Activated CD4-positive, CD25-positive, alpha-beta regulatory T cell treated with anti-CD3 and anti-CD28 coated beads, Interleukin-2, amount 50 U/mL, for 16 hours (primary cell): ENCODE measurements at places on chromosomes 3 and 15.

- DNase-seq = no peak
Measured at GRCh38 chr3:107633327-107634098, 110.8 kb downstream of the BBX start.

DNA sequence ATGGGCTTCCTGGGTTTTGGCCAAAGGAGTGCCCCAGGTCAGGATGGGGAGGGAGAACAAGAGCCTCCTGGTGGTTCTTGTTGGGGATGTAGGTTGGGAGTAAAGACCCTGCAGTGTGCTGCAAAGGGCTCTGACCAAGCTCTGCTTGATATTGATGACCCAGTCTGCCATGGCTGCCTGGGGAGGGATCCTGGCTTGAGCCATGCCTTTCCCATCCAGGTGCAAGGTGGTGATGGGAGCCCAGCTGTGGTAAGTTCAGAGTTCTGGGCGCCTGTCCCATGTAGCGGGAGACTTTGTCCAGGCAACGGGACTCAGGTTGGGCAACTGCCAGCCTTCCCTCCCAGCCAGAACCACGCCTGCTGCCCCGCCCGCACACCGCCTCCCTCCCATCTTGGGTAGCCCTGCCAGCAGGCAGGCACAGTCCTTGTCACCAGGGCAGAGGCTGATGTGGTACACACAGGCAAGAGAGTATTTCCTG is 2.6 kb downstream of the GNAI2 start:
- DNase-seq = no peak

DNA sequence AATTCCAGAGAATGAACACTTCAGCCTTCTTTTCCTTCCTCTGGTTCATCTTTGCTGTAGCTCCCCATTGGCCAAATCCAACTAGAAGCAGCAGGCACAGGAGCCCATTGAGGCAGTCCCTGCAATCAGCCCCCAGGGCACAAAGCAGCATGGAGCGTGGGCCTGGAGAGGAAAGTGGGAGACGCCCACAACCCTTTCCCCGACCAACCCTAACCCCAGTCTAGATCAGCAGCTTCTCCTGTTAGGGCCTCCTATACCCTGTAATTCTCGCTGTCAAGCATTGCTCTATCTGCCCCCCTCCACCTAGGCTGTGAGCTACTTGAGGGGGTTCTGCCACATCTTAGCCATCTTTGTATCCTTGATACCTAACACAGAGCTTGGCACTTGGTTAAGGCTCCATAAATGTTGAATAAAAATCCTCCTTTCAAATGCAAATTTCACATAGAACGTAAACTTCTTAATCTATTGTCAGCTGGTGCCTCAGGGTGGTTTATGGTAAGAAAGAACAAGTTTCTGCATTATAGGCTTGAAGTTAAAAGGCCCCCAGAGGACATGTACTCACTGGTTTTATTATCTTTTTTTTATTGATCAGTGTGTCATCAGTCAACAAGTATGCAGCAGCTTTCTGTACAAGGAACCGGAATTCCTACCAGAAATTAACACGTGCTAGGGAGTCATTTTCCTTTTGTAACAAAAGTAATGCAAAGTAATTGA is 97.9 kb upstream of the PFN2 start:
- no peak for DNase-seq

DNA sequence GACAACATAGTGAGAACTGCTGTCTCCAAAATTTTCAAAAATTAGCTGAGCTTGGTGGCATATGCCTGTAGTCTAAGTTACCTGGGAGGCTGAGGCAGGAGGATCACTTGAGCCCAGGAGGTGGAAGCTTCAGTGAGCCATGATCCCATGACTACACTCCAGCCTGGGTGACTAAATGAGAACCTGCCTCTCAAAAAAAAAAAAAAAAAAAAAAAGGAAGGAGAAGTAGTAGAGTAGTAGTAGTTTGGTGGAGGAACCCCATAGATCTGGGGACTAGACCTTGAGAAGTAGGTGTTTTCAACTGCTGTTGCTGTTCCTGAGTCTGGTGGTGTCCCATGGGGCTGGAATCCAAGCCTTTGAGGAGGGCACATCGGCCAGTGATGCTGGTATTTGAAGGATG is 38.4 kb upstream of the UBE2E2 start:
- no peak for DNase-seq

GRCh38 chr15:90214553-90215196 is 13.5 kb downstream of the SEMA4B start:
- no peak for DNase-seq

DNA sequence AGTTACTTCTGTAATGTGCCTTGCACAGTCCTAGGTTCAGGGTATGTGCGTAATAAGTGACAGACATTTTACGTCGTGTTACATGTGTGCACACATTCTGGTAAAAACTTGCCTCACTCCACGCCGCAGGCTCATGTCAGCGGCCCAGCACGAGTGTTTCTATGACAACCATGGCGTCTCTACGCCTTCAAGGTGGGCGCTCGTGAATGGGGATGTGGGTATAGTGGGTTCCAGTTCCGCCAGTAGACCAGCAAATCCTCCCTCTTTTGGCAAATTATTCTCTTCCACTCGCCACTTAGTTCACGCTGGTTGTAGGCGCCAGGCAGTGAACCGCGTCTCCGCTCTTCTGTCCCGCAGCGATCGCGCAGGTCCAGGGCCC is 40.3 kb downstream of the CHST14 start:
- no peak for DNase-seq

DNA sequence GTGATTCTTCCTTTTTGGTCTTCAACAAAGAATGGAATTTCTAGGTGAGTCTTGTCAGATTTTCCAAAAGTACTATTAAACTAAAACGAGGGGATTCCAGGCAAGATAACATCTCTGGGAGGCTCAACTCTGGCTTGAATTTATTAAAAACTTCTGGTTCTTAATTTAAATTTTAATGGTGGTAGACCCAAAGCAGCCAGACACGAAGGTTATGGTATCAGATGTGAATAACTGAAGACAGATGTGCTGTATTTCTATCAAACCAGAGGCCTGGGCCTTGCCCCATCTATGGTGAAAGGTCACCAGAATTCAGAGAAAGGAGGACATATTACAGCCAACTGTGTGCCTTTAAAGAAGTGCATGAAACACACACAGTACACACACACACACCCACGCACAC is 283.2 kb upstream of the ICE2 start:
- no peak for DNase-seq

DNA sequence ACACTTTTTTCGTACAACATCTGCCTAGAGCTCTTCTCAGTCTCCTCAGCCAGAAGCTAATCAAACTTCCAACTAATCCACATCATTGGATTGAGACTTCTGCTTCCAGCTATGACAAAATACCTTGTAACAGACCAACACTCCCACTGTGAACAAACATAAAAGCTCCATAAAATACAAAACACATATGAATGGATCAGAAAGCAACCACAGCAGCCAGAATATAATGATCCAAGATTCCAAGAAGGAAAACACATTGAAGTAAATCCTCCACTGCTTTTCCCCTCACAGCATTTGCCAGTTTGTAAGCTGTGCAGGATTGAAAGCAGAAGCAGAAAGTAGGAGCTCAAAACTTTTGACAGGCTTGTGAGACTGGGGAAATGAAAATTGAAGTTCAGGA is 863.2 kb downstream of the TUSC7 start:
- DNase-seq = no peak

DNA sequence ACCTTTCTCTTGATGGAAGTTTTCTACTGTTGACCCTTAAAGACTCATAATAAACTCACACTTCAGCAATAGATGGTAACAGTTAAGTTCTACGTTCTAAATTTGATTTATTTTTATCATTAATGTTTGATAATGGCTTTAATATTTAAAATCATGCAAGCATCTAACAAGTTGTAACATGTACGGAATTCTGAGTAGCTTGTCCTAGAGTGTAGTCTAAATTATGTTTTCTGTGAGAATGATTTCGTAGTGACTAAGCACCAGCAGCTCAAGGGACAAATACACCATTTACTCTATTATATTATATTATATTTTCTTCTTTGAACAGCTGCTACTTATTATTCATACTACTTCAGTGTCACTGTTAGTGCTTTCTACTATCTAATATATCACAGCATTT is 345.6 kb downstream of the NLGN1 start:
- no peak for DNase-seq

DNA sequence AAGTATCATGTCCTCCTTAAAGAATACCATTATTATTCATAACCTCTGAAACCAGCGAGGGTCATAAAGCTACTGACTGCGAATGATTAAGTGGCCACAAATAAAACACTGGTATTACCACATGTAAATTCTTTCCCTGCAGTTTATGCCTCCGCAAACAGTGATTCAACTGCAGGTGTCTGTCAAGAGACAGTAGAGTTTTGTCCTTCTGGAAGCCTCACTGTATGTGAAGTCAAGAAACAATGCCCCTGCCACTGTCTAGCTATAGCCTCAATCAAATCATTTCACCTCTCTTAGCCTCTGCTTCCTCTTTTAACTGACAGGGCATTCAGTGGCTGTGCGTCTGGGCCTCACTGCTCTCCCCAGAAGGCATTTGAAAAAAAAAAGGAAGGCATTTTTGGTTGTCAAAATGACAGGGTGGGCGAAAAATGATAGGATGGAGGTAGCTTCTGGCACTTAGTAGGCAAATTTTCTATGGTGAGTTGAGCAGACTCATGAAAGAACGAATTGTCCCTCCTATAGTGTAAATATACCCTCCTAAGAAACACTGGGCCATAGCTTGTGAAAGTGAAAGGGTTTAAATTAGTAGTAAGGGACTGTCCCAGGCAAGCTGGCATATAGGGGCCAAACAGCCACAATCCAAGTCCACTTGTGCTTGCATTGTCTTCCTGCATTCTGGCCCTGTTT is 66.7 kb downstream of the FILIP1L start:
- no peak for DNase-seq

GRCh38 chr3:178810181-178810580 is 261.4 kb downstream of the ZMAT3 start:
- no peak for DNase-seq

DNA sequence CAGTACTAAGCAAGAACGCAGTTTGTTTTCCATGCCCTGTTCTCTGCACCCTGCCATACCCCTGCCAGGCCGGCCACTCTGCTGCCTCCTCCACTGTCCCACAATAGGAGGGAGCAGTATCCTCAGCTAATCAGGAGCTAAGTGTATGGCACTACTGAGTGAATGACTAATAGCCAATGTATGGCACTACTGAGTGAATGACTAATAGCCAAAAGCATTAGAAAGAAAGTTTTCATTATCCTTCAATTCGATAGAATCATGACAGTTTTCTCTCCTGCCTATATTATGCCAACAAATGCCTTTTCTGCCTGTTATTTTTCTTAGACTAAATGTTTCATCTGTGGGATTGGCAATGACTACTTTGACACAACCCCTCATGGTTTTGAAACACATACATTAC is 107.5 kb upstream of the CHRM5 start:
- no peak for DNase-seq

DNA sequence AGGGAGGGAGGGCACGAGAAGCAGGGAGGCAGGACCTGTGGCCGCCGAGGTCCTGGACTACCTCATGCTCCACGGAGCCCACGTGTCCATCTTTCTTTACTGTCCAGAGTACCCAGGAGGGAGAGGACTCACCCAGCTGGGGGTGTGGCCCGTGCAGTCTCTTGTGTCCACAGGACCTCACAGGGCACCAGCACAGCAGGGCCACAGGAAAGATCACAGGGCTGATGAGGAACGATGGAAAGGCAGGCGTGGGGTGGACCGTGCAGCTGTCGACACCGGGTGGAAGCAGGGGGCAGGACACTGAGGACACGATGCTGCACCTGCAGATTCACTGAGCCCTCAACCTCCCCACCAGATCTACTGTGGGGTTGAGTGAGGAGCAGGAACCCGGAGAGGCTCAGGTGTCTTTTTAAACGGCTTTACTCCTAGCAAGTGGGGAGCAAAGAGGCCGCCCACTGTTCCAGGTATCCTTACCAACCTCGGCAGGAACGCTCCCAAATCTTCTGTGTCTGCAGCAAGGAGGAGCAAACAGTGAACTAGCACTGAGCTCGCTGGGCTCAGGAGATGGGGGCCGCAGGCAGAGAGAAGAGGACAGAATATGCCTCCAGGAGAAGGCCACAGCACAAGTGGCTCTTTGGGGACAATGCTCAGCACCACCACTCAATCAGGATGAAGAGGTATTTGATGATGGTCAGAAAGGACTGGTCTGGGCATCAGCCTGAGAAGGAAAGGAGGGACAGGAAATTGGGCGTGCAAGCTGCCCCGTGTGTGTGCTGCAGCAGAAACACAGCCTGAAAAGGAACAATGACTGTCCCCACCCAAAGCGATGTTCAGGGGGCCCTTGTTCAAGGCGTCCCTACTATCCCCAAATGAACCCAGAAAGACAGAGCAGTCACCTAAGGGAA is 198.8 kb downstream of the XXYLT1 start:
- no peak for DNase-seq

GRCh38 chr15:86203462-86203861 is 123.8 kb downstream of the AGBL1 start:
- DNase-seq = no peak

GRCh38 chr3:99544786-99545281 is 93.6 kb upstream of the COL8A1 start:
- no peak for DNase-seq

- DNase-seq = no peak
Measured at GRCh38 chr15:52893338-52893737, 103.2 kb upstream of the ONECUT1 start.

GRCh38 chr3:145780301-145780700 is 380.7 kb downstream of the PLOD2 start:
- DNase-seq = no peak

DNA sequence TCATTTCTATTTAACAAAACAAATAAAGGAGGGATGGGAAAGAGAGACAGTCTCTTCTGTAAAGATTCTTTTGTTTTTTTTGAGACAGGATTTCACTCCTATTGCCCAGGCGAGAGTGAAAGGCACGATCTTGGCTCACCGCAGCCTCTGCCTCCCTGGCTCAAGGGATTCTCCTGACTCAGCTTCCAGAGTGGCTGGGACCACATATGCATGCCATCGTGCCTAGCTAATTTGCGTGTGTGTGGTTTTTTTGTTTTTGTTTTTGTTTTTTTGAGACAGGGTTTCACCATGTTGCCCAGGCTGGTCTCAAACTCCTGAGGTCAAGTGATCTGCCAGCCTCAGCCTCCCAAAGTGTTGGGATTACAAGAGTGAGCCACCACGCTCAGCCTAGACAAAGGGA is 23.3 kb downstream of the STAG1 start:
- DNase-seq = no peak
